ENCODE measurements at places on chromosomes 6 and 20.

DNA sequence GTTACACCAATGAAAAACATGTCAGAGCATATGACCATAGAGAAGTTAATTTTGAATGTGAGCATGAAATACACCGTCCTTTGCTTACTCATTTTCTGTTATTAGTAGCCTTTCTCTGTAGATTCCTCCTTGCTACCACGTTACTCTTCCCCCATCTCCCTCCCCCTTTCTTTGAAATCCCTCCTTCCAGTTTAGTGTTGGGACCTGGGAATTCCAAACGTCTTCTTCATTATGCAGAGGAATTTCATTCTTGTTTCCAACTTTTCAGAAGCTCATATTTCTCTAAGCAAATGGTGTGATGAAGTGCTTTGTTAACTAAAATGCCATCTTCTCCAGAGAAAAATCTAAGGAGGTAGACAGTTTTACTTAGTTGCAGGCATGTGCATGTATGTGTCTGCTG is 122.4 kb downstream of the MCHR2 start:
- DNase-seq, result no peak

- DNase-seq, result peak; percentile 95
Observed at GRCh38 chr6:145814501-145815308, at the start of gene FBXO30. Gene FBXO30 (minus strand): TSS chr6:145814795. CDS start chr6:145806405, 8,390 bp downstream.

DNA sequence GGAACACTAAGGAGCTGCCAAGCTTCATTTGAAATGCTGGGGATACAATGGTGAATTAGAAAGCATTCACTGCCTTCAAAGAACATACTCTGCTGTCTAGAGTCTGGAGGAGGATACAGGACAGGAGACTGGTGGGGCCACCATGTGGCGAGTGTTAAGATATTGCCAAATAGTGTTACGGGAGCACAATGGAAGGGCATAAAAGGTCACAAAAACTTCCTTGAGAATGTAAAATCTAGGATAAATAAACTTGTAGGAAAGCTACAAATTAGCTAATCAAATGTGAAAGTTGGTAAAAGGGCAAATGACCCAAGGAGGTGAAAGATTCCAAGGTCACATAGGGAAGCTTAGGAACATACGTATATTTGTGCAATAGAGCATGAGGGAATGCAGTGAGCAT is 271.7 kb downstream of the RFPL4B start:
- no peak for DNase-seq

GRCh38 chr20:57251344-57251743 is 15.1 kb downstream of the BMP7 start:
- DNase-seq, result no peak

DNA sequence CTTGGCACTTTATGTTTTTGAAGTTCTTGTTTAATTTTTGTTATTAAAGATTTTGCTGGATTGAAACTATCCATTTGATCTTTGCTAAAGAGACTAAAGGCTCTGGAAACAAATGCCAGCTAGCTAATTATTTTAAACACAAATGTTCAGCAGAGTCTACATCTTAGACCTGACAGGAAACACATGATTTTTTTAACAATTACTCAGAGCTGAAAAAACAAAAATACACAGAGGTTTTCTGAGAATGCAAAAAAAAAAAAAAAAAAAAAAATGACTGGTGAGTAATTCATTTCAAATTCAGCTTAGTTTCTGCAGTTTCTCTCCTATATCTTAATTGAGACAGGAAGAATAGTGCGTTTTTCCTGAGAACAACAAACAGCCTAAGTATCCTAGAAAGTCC is 448.0 kb downstream of the TENT5A start:
- no peak for DNase-seq

- DNase-seq, result no peak
Observed at GRCh38 chr20:44600758-44601201, 18.4 kb downstream of the PKIG start.

DNA sequence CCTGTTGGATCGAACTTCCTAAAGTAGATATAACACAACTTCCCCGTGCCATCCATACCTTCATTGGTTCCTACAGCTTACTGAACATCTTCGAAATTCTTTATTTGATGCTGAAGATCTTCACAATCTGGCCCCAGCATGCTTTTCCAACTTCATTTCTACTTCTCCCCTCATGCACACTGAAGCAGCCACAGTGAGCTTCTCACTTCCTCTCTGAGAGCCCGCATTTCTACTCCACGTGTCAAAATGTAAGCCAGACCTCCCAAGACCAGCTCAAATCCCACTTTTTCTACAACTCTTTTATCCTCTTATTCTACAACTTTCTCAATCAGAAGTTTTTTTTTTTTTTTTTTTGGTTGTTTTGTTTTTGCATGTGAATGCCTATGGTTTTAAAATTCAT is 254.7 kb downstream of the GMPR start:
- no peak for DNase-seq

- DNase-seq, result no peak
Observed at GRCh38 chr20:16007164-16007563, 566.1 kb downstream of the KIF16B start.

DNA sequence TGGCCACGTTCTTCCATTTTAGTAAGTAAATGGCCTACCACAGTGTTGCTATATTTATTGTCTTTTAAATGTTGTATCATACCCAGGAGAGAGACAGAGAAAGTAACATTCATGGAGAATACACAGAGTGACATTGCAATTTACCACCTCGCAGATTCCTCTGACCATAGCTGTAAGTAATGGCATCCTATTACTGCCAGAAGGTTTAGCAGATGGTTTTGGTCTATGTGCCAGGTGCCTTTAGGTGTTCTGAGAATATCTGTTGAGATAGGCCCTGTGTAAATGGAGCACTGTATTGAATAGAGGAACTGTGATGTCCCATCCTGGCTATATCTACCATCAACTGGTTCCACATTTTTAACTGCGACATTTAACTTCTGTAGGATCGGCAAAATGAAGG is 559.6 kb downstream of the KIF16B start:
- DNase-seq, result no peak

Data from hindlimb muscle (tissue), 1 donor.